Aorta (tissue), 5 donors: ENCODE measurements at places on chromosomes 11 and 22. TPM values are rescaled to one million over a fixed set of nuclear protein-coding genes. Genes with fewer than 3 reads are reported as not detected.
A peak's percentile ranks its signal among the peaks of the same experiment; 100 is the strongest.

Gene MED17
- total RNA-seq: 33.1 TPM

Gene OR4D5
- not detected for total RNA-seq

Gene PRR14L
- total RNA-seq: 38.8 TPM

Gene INSC
- 1.1 TPM for total RNA-seq

Gene GGT5
- total RNA-seq: 50.8 TPM

Gene MYEOV
- total RNA-seq: 0.52 TPM

Gene ROBO4
- 19.7 TPM for total RNA-seq

Gene STIM1
- 69.5 TPM for total RNA-seq

- H3K27me3 ChIP-seq: no peaks in the 10 kb centered on the region
- DNase-seq: no peak
- H3K4me3 ChIP-seq: no peak overlapping the region
- no peaks in the 10 kb centered on the region for H3K4me1 ChIP-seq
- H3K27ac ChIP-seq: no peak overlapping the region
- peaks cover 2% of the 10 kb centered on the region for H3K36me3 ChIP-seq
Observed at GRCh38 chr22:46180370-46181137, 30.2 kb downstream of the PPARA start.

DNA sequence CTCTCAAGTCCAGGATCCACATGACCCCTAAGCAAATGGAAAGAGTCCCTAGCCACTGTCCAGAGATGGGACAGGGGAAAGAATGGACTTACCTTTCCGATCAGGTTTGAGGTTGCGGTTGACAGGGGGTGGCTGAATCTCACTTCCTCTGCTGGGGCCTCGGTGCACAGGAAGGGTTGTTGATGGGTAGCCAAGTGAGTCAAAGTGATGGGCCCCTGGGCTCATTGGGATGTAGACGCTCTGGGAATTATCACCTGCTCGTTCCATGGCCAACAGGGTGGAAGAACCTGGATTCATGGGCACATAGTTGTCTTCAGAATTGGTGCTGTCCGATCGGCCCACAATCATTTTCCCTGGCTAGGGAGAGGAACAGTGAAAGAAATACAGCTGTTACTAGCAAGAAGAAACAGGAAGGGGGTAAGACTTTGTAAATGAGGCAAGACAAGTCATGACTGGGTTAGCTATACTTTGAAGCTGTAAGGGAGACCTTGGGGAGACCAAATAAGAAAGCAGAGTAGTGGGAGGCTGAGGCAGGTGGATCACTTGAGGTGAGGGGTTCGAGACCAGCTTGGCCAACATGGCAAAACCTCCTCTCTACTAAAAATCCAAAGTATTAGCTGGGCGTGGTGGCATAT lies 34.7 kb downstream of the USP35 start:
- no peak overlapping the region for H3K4me3 ChIP-seq
- DNase-seq: no peak
- H3K27ac ChIP-seq: no peak overlapping the region
- peaks cover 12% of the 10 kb centered on the region for H3K36me3 ChIP-seq
- H3K4me1 ChIP-seq: no peaks in the 10 kb centered on the region

GRCh38 chr11:3049430-3050243 lies 7.6 kb downstream of the CARS1 start:
- H3K4me3 ChIP-seq: no peak overlapping the region
- no peaks in the 10 kb centered on the region for H3K27me3 ChIP-seq
- DNase-seq: peak; percentile 93

- H3K36me3 ChIP-seq: no peaks in the 10 kb centered on the region
- peaks cover 8% of the 10 kb centered on the region for H3K4me1 ChIP-seq
- peak overlapping the region; percentile 33 for H3K27ac ChIP-seq
Observed at GRCh38 chr11:102143867-102144266, 33.6 kb downstream of the YAP1 start.

- H3K36me3 ChIP-seq: no peaks in the 10 kb centered on the region
- H3K27me3 ChIP-seq: no peaks in the 10 kb centered on the region
- no peak overlapping the region for H3K27ac ChIP-seq
- DNase-seq: no peak
Observed at GRCh38 chr11:41983475-41983874, 524.0 kb upstream of the LRRC4C start.

GRCh38 chr11:133951327-133952198 lies 5.2 kb downstream of the IGSF9B start:
- no peaks in the 10 kb centered on the region for H3K36me3 ChIP-seq
- no peak overlapping the region for H3K4me3 ChIP-seq
- H3K27ac ChIP-seq: peak overlapping the region; percentile 15
- H3K4me1 ChIP-seq: peaks cover 4% of the 10 kb centered on the region

DNA sequence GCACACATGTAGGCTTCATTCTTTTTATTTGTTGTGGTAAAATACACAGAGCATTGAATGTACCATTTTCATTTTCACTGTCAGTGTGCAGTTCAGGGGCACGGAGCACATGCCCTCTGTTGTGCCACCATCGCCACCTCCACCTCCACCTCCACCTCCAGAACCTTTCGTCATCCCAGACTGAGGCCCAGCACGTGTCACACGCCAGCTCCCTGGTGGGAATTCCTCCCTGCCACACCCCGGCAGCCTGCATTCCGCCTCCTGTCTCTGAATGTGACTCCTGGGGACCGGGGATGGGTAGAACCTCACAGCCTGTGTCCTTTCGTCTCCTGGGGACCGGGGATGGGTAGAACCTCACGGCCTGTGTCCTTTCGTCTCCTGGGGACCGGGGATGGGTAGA lies 10.9 kb downstream of the GRAMD4 start:
- H3K27ac ChIP-seq: no peak overlapping the region
- H3K27me3 ChIP-seq: no peaks in the 10 kb centered on the region
- DNase-seq: no peak
- H3K4me3 ChIP-seq: no peak overlapping the region
- H3K36me3 ChIP-seq: no peaks in the 10 kb centered on the region

- H3K4me3 ChIP-seq: no peak overlapping the region
- DNase-seq: no peak
- no peaks in the 10 kb centered on the region for H3K4me1 ChIP-seq
- H3K27me3 ChIP-seq: no peaks in the 10 kb centered on the region
Observed at GRCh38 chr11:63567044-63567840, 4.1 kb upstream of the PLAAT2 start.

DNA sequence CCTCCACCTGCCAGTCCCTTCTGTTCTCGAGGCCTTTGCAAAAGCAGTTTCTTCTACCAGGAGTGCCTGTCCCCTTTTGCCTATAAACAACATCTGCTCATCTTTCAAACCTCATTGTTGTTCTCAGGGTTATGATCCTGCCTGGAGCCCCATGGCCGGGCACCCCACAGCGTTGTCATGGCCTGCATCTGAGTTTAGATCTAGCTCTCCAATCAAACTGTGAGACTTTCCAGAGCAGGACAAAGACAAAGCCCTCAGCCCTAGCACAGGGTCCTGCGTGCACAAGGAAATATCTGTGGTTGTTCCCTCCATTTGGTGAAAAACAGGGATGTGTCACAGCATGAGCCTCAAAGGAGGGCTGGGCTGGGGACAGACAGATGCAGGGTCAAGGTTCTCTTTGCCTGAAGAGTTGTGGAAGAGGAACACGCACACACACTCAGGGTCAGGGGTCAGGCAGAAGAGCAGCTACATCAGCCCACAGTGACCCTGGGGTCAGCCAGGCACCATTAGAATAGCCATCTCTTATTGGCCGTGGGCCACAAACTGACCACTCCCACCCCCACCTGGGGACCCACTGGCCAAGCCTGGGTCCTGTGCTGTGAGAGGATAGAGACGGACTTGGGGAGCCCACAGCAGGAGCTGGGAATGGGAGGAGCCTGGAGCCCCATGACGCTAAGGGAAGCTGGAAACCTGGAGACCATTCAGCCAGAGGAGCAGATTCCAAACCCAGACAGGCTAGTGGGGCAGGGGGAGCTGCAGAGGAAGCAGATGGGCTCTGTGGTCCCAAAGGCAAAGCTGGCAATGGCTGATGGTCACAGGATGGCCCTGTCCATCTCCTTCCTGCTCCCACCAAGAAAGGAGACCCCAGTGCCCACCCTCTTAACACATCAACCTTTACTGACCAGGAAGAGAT lies 99.4 kb downstream of the PDE2A start:
- H3K27ac ChIP-seq: no peak overlapping the region
- H3K27me3 ChIP-seq: no peaks in the 10 kb centered on the region
- H3K4me3 ChIP-seq: no peak overlapping the region
- DNase-seq: no peak
- no peaks in the 10 kb centered on the region for H3K4me1 ChIP-seq

GRCh38 chr11:61679893-61680621 lies at the start of gene DAGLA:
DAGLA (plus strand) TSS chr11:61680391; CDS start chr11:61720156, 39,765 bp downstream.
- H3K4me1 ChIP-seq: no peaks in the 10 kb centered on the region
- DNase-seq: peak; percentile 91
- H3K27me3 ChIP-seq: peaks cover 4% of the 10 kb centered on the region
- peak within 1 kb of the TSS; percentile 34 for H3K4me3 ChIP-seq
- H3K27ac ChIP-seq: no peak within 1 kb of the TSS
- H3K36me3 ChIP-seq: no peaks in the 10 kb centered on the region

GRCh38 chr11:47606731-47607130 lies 12.5 kb upstream of the C1QTNF4 start:
- DNase-seq: no peak
- no peak overlapping the region for H3K4me3 ChIP-seq
- peaks cover 3% of the 10 kb centered on the region for H3K4me1 ChIP-seq
- H3K27ac ChIP-seq: no peak overlapping the region

DNA sequence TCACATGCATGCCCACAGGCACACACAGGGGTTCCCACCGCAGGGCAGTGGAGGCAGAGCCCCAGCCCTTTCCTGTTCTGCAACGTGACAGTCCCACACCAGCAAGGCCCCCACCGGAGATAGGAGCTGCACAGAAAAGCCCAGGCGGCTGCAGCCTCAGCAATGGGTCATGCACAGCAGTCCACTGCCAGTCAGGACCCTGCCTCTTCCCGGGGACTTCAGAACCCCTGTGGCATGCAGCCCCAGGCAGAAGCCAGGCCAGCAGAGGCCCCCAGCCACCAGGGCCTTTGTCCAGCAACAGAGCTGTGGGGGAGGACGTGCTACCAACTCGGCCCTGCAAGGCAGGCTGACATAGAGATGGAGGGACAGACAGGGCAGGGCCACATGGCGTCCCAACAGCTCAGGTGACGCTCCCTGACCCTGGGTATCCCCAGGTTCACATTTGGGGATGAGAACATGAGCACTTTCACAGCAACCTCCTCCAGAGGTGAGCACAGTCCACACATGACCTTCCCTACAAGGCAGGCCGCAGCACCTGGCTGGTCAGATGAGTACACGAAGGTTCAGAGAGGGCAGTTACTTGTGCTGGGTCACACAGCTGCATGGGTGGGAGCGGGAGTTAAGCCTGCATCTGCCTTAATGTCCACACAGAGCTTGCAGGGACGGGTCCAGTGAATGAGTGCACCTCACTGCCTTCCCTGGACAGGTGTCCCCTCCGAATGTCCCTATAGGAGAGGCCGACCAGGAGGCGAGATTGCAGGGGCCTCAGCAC lies 87.3 kb downstream of the CELSR1 start:
- no peak overlapping the region for H3K27ac ChIP-seq
- no peaks in the 10 kb centered on the region for H3K4me1 ChIP-seq
- no peak overlapping the region for H3K4me3 ChIP-seq
- no peak for DNase-seq
- no peaks in the 10 kb centered on the region for H3K36me3 ChIP-seq
- no peaks in the 10 kb centered on the region for H3K27me3 ChIP-seq

- H3K4me3 ChIP-seq: no peak overlapping the region
- no peak overlapping the region for H3K27ac ChIP-seq
- H3K4me1 ChIP-seq: peaks cover 7% of the 10 kb centered on the region
- no peaks in the 10 kb centered on the region for H3K27me3 ChIP-seq
- DNase-seq: no peak
Observed at GRCh38 chr11:9210922-9211320, 54.2 kb downstream of the DENND5A start.

GRCh38 chr11:126511475-126512115 lies 156.1 kb downstream of the ST3GAL4 start:
- DNase-seq: no peak
- H3K27ac ChIP-seq: no peak overlapping the region
- peaks cover 7% of the 10 kb centered on the region for H3K27me3 ChIP-seq
- H3K36me3 ChIP-seq: no peaks in the 10 kb centered on the region
- no peak overlapping the region for H3K4me3 ChIP-seq
- H3K4me1 ChIP-seq: no peaks in the 10 kb centered on the region

DNA sequence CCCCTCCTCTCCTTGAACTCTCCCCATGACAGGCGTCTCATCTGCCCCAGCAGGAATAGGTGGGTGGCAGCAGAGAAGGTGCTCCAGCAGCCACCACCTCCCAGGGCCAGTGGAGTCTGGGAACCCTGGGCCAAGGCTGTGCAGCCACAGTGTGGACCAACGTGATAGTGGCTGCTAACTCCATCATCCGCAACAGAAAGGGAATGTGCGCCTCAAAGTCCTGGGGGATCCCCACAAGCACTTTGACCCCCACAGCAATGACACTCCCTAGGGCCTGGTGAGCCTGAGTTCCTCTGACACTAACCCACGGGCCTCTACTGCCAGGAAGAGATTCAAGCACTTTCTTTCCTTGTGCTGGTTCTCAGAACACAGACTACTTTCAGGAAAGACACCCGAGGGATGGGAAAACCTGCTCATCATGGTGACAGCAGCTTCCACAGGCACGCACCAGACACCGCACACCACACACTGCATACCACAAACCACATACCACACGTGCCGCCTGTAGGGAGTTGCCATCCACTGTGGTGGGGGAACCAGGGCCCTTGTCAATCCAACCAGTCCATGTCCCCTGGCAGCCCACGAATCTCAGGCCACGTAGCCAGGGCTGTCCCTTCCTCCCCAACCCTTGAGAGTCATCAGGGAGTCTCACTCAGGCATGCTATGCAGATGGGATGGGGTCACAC lies 3.4 kb upstream of the SLC25A1 start:
- H3K4me1 ChIP-seq: no peaks in the 10 kb centered on the region
- DNase-seq: no peak
- H3K27me3 ChIP-seq: no peaks in the 10 kb centered on the region
- no peak overlapping the region for H3K27ac ChIP-seq
- no peak overlapping the region for H3K4me3 ChIP-seq

GRCh38 chr22:44116755-44117684 lies 63.7 kb upstream of the PARVG start:
- H3K36me3 ChIP-seq: no peaks in the 10 kb centered on the region
- H3K4me3 ChIP-seq: no peak overlapping the region
- no peaks in the 10 kb centered on the region for H3K27me3 ChIP-seq
- DNase-seq: peak; percentile 62

DNA sequence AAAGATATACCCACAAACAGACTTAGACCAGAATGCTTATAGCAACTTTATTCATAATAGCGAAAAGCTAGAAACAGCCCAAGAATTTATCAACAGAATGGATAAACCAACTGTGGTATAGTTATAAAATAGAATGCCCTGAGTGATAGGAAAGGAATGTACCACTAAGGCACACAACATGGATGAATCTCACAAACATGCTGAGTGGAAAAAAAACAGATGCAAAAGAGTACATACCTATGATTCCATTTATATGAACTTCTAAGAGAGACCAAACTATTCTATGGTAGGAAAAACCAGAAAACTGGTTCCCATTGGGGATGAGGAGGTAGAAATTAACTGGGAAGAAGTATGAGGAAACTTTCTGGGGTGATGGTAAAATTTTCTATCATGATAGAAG lies 40.4 kb upstream of the GRIK4 start:
- DNase-seq: no peak
